Esophagus muscularis mucosa (tissue), 4 donors: ENCODE measurements at places on chromosomes 1 and 21. TPM values are rescaled to one million over a fixed set of nuclear protein-coding genes. Genes with fewer than 3 reads are reported as not detected.

GRCh38 chr1:93740601-93741031, 59.0 kb upstream of the BCAR3 start:
- no peak for DNase-seq

GRCh38 chr1:54252371-54252936, 52.5 kb downstream of the MRPL37 start:
- DNase-seq, result no peak

DNA sequence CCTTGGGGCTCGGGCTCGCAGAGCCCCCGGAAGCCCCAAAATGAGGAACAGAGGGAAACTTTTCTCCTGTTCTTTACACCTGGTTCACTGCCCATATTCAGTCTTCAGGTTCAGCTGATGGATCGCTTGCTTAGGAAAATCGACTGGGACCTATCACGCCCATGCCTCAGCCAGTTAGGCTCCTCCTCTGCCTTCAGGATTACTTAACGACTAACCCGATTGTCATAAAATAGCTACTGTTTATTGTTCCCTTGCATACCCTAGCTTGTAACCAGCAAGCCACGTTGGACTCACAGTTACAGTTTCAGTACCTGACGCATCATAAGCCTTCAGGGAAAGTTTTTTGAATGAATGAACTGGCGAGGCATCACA, 692 bp downstream of the TARDBP start:
- no peak for DNase-seq

GRCh38 chr1:78492386-78492950, 1.7 kb downstream of the PTGFR start:
- DNase-seq, result no peak

DNA sequence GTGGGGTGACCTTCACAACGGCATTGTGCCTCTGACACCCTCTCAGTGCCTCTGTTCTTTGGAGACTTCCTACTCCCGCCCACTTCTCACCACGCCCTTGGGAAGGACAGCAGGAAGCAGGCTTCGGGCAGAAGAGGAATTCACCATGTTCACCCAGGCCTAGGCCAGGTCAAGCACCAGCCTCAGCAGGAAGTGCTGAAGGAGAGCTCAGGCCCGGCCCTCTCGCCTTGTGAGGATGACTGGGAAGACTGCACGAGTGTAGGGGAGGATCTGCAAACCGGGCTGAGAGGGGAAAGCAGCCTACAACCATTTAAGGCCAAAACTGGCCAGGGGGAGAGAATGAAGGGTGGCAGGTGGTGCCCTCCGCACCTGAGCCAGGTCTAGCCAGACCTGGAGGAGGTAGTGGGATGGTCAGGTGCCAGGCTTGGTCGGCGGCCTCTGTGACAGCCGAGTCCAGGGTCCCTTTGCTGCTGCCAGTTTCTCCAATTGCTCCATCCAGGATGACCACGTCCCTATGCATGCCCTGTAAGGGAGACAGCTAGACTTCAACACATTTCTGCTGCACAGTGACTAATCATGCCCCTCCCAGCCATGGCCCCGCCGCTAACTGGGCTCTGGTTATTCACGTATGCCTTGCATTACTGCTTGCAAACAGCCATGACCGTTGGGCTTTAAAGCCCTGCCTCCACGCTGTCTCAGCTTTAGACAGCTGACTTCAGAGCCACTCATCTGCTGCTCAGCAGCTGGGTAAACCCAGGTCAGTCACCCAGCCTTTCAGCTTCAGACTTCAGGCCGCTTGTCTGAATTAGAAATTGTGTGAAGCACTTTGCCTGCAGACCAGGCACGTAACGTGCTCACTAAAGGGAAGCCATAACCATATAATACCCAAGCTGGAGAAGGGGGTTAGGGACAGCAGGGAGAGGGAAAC, 8.9 kb downstream of the MRTO4 start:
- DNase-seq, result no peak

DNA sequence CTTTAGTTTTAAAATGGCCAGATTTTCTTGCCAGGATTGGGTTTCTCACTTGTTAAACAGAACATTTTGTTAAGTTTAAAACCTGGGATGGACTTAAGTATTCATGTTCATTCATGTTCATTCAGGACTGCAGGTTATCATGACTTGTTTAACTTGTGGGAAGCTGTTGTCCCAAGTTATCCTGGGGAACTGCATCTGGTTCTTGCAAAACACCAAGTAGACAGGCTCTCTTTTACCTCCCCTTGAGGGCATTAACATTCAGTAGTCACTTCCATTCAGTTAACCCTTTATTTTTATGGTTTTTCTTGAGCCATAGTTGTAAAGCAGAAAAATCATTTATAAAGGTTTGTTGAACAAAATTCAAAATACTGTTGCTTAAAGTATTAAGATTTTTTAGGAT, 8.1 kb downstream of the SOD1 start:
- no peak for DNase-seq

- DNase-seq, result no peak
Observed at GRCh38 chr1:15489052-15489736, 13.3 kb downstream of the CELA2B start.

- DNase-seq, result no peak
Observed at GRCh38 chr1:204288021-204288588, 71.6 kb downstream of the PLEKHA6 start.

- DNase-seq, result no peak
Observed at GRCh38 chr1:162136760-162137159, 67.3 kb downstream of the NOS1AP start.

DNA sequence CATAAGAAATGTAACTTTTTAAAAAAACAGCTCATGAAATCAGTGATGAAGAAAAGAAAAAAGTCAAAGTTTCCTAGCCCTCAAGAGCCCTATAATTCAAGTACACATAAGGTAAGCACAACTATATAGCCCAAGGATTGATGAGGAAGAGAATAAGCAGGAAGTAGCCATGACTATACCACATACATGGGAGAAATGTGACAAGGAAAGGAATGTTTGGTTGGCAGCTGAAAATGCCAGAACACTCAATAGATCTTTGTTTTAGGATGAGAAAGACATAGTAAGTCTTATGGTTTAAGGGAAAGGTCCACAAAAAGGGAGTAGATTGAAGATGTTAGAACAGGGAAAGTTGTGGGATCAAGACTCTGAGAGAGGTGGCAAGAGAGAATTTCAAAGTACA, 5.7 kb downstream of the DOCK7 start:
- no peak for DNase-seq

- DNase-seq, result no peak
Observed at GRCh38 chr1:205004351-205004750, 38.7 kb upstream of the CNTN2 start.

DNA sequence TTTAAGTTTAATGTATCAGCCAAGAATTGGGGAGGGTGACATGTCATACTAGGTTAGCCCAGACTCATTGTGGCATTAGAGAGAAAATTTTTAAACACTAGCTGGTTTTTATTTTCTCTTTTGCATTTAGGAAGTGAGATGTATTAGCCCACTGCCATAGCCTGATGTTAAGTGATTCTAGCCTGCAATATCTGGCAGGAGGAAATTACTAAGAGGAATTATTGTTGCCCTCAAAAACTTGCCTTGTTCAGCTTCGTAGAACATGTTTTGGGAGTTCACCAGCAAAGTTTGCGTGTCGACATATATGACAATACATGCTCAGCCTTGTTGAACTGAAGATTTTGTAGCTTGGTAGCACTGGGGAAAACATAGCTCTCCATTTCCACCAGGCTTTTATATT, 12.5 kb downstream of the ADAM30 start:
- DNase-seq, result no peak

GRCh38 chr1:34645109-34645688, 109.6 kb upstream of the GJB5 start:
- no peak for DNase-seq

GRCh38 chr1:193185211-193185610, 1.2 kb downstream of the B3GALT2 start:
- DNase-seq, result no peak

- no peak for DNase-seq
Observed at GRCh38 chr1:230270559-230271281, 155.4 kb downstream of the PGBD5 start.

GRCh38 chr21:35084869-35085268, 35.8 kb upstream of the RUNX1 start:
- no peak for DNase-seq

DNA sequence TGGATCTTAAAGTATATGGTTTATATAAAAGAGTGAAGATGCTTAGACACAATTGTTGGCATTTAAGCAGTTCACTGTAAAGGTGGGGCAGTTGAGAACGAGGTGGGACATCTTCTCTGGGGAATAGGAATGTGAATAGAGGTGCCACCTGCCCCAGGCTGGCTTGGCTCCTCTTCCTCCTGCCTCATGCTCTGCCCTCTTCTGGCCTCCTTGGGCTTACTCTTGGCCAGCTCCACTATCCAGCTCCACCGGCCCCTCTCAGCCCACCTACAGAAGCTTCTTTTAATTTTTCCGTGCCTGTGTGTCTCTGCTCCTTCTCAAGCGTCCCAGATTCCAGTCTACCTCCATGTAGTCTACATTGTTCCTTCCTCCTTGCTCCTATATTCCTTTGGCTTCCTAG, 122.1 kb downstream of the NUF2 start:
- no peak for DNase-seq

DNA sequence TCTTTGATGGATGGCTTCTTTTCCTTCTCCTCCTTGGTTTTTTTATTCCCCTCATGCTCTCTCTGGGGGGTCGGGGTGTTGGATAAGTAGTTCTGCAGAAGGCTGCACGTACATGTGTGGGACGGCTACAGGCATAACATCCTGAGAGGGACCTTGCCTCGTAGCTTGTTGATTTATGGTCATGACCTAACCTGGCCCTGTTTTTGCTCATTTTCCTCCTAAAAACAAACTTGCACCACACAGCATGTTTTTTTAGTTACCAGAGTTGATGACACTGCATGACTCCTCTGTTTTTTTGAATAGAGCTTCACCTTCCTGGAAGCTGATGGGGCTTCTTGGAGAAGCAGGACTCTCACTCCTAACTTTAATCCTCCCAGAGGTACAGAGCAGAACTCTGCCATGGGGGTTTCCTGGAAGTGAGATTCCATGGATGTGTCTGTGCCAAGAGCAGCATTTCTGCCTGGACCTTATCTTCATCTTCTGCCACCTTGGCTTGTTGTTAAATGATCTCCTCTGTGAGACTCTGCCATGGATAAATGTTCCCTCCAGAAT, 114.7 kb downstream of the PAPPA2 start:
- no peak for DNase-seq

GRCh38 chr1:181021811-181022434, 747 bp downstream of the STX6 start:
- DNase-seq, result no peak

DNA sequence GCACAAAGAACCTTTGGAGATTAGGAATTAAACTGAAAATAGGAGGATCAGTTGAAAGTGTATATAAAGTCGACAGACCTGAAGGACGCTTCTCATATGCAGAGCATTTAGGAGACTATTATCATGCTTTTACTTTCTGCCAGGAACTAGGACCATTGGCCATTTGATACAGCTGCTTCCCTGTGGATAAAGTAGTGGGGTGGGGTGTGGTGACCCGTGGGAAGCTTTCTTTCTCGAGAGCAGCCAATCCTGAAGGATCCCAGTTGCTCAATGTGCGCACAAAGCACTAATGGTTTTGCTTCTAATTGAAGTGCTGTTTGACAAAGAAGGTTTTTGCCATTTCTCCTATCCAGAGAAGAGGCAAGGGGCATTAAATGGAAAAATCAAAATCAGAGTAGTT, 14.9 kb upstream of the CD55 start:
- DNase-seq, result no peak

The NR5A2 gene
- 3.6 TPM for total RNA-seq

The A3GALT2 gene
- not detected for total RNA-seq

The FCRL4 gene
- total RNA-seq, result not detected

The CNR2 gene
- total RNA-seq, result 0.17 TPM

The SPRR2G gene
- total RNA-seq, result not detected

The MROH7 gene
- 20.8 TPM for total RNA-seq

The KRTAP11-1 gene
- not detected for total RNA-seq

The TTLL10 gene
- total RNA-seq, result not detected

The GFI1 gene
- total RNA-seq, result 0.63 TPM

The FLAD1 gene
- total RNA-seq, result 23.5 TPM

The XCL1 gene
- 0.42 TPM for total RNA-seq

The S100A7 gene
- total RNA-seq, result not detected

The RXFP4 gene
- total RNA-seq, result not detected

The NGF gene
- total RNA-seq, result 4.5 TPM

The CRNN gene
- total RNA-seq, result not detected

The DCDC2B gene
- total RNA-seq, result not detected

The RBP7 gene
- 23.3 TPM for total RNA-seq

The MMEL1 gene
- total RNA-seq, result not detected

The E2F2 gene
- not detected for total RNA-seq

The FAM72B gene
- not detected for total RNA-seq
